ENCODE measurements at places on chromosomes 7 and 10. TPM values are rescaled to one million over a fixed set of nuclear protein-coding genes. Genes with fewer than 3 reads are reported as not detected.

CNTNAP2 gene
- 1.0 TPM for total RNA-seq

SDHAF3 gene
- 5.9 TPM for total RNA-seq

C10orf67 gene
- total RNA-seq, result 0.31 TPM

LDB3 gene
- not detected for total RNA-seq
